NCI-H2081 (cell line): ENCODE measurements at places on chromosomes 7 and 10.

DNA sequence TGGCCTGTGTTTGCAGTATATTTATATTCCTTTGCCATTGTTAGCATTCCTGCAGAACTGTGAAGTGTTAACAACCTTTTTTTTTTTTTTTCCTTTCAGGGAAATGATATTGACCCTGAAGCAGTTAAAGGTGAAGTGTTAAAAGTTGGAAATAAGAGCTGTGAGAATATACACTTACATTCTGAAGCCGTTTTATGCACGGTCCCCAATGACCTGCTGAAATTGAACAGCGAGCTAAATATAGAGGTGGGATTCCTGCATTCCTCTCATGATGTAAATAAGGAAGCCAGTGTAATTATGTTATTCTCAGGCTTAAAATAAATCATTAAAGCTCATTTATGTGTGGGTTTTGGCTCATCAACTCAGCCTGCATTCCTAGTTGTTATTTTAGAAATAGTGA is 92.8 kb upstream of the CAPZA2 start:
- no peak for DNase-seq

- no peak for DNase-seq
Measured at GRCh38 chr7:117682681-117683385, 190.4 kb downstream of the CTTNBP2 start.

GRCh38 chr10:81403451-81403850 is 471.5 kb upstream of the NRG3 start:
- no peak for DNase-seq

GRCh38 chr7:108452707-108453106 is 3.5 kb downstream of the NRCAM start:
- DNase-seq = peak; percentile 15

- peak; percentile 58 for DNase-seq
Measured at GRCh38 chr7:114539575-114539974, 125.0 kb downstream of the FOXP2 start.

DNA sequence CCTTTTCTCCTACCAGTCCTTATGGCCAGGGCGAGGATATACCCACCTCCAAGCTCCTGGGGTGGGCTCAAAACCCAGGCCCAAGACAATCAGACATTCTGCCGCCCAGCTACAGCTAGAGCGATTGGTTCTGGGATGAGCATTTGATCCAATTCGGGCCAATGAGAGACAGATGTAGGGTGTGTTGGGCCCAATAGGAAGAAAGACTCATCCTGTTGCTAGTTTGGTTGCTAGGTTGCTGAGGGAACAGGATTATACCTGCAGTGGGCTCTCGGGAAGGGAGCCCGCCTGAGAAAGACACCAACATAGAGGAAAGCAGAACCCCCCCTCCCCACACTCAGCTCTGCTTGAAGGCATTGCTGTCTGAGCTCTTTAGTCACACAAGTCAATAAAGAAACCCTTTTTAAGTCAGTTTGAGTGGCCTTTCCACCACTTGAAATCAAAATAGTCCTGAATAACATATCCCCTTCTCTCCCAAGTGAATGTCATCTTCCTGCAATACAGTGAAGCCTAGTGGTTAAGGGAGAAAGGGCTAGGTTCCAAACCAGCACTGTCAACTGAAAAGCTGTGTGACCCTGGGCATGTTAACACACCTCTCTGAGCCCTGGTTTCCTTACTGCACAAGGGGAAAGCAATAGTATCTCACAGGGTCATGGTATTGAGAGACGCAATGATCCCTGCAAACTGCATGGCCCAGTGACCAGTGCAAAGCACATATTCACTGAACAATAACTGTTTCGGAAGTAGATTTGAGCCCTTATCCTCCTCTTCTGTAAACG is 21.8 kb downstream of the ITPRIP start:
- DNase-seq = no peak

DNA sequence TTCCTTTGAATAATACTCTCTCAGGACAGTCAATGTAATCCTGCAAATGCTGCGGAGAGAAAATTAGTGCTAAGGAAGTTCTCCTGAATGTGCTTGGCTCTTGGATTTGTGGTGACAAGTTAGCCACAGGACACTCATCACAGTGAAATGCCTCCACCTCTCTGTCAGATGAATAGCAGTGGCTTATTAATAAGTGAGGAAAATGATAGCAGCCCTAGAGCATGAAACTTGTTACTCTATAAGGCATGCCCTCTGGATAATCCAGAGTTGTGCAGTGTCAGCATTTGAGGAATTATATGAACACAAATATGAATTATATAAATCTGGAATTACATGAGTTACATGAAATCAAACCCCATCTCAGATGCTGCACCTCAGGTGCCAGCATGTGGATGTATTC is 23.5 kb upstream of the TBX20 start:
- no peak for DNase-seq

GRCh38 chr7:157410831-157411556 is 74.2 kb downstream of the DNAJB6 start:
- DNase-seq = no peak
